ENCODE measurements at places on chromosomes 1 and 21.
A peak's percentile ranks its signal among the peaks of the same experiment; 100 is the strongest.

DNA sequence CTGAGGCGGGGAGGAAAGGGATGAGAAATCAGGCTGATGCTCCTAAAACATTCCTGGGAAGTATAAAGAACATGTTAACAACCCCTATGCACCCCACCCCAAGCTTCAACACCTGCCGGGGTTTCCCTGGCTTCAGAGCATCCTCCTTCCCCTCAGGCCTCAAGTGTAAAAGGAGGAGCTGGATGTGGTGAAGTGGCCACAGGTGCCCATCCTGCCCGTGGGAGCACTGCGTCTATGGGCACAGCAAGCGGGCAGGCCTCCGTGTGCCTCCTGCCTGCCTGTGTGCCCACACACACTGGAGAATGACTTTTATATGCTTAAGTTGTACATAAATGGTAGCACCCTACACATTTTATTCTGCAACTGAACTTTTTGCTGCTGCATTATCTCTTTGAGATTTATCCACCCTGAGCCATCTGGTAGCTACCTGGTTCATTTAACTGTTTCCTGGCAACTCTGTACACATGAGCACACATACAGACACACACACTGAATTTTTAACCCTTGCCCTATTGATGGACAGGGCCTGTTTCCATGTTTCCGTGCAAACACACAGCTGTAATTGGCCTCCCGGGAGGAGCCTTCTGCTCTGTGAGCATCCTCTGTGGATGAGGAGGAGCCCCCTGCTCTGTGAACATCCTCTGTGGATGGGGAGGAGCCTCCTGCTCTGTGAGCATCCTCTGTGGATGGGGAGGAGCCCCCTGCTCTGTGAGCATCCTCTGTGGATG, 13.4 kb upstream of the FTCD start:
- DNase-seq = peak; percentile 55

- DNase-seq = no peak
These were observed 125.8 kb downstream of the PTPRU start for GRCh38 chr1:29362116-29362515.

DNA sequence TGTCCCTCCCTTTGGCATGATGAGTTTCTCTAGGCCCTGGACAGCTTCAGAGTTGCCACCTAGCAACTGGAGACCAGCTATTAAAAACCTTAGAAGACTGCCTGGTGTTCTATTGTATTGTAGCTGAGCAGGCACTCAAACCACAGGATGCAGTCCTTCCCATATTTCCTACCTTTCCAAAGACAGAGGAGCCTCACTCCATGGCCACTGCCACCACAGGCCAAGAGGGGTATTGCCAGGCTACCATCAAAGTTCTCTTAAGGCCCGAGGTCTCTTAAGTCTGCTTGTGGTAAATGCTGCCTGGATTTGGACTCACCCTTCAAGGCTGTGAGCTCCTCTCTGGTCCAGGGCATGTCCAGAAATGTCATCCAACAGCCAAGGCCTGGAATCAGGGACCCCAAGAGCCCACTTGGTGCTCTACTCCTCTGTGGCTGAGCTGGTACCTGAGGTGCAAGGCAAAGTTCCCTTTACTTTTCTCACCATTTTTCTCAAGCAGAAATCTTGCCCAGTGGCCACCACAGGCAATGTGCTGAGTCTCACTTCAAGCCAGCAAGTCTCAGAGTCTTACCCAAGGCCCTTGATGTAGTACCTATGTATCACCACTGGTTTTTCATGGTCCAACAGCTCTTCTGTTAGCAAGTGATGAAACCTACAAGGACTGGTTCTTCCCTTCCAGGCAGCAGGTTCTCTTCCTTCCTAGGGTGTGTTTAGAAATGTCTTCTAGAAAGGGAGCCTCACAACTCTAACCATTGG, 269.4 kb downstream of the AMY1C start:
- no peak for DNase-seq

GRCh38 chr1:32870615-32871363, at the start of gene FNDC5:
TSS of gene FNDC5 (minus strand) at chr1:32870912.
- DNase-seq = no peak

DNA sequence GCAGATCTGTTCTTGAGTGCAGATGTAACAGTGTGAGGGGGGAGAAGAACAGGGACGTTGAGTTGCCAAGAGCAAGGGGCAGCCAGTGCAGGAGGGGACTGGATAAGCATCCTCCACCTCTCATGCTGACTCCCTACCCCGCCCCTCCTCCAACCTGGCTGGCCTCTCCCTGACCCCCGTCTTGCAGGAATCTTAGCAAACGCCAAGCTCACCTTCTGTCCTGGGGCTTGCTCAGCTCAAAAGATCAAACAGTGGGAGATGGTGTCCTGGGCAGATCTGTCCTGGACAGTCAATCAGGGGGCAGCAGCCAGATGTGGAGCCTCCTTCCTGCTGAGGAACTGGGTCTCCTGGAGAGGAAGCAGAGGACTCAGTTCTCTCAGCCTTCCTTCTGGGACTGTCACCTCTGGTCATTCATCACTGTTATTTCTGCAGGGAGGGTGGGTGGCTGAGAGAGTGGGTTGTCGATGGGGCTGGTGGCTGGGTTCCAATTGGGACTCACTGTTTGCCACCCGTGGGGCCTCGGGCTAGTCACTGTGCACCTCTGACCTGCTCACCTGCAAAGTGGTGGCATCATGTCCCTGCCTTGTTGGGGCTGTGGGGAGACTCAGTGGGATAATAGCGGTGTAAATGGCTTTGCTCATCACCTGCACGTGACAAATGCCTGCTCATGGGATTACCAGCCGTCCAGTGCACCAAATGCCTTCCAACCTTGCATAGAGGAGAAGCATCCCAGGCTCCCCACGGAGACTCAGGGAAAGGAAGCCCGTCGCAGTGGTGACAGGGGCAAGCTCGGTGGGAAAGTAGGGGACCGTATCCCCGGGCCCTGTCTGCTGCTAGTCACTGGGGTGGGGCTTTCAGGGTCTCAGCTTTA, 154.4 kb downstream of the PTPRU start:
- DNase-seq = no peak
